Stimulated activated CD4-positive, alpha-beta T cell treated with anti-CD3 and anti-CD28 coated beads, Interleukin-1b, Interleukin-23, amount 100 ng/mL, for 1 hour (primary cell): ENCODE measurements at places on chromosomes 12 and 14.

DNA sequence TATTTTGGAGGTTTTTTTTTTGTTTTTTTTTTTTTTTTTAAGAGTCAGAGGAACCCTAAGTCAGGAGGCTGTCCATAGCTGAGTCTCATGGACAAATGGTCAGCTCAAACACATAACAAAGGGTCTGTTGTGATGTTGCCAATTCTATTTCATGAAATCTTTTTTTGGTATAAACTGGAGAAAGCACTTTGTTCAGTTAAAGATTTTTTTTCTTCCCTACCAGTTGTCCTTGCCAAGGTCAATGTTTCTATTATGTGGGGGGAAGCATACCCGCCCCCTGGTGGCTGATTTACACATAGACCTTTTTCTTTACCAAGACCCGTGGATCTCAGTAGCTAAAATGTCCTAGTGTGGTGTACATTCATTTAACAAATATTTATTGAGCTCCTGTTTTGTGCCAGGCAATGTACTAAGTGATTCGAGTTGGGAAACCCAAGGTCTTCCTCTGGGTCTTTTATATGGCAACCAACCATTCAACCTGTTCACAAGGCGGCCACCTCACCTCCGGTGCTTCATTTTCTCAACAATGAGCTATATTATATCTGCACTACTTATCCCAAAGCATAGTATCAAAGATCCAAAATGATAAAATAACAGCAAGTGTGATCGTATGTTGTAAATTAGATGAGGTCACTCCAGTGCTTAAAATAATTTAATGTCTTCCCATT is 214.5 kb downstream of the PAH start:
- DNase-seq, result no peak

- no peak for DNase-seq
Observed at GRCh38 chr14:37753459-37753858, 158.0 kb downstream of the TTC6 start.

DNA sequence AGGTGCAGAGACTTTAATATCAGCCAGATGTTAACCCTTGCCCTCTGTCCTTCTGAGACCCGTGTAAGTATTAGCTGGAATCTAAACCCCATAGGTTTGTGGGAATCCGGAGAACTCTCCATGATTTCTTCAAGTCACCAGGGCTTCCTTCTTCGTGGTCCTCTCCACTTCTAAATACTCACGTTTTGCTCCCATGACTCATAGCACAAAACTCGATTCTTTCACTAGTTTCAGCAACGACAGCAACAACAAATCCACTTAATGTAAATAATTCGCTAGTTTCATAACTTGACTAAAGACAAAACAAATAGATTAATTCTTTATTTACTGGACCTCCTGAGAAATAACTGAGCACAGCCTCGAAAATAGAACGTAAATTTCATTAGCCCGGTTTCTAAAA is 4.4 kb upstream of the CLEC2A start:
- no peak for DNase-seq

DNA sequence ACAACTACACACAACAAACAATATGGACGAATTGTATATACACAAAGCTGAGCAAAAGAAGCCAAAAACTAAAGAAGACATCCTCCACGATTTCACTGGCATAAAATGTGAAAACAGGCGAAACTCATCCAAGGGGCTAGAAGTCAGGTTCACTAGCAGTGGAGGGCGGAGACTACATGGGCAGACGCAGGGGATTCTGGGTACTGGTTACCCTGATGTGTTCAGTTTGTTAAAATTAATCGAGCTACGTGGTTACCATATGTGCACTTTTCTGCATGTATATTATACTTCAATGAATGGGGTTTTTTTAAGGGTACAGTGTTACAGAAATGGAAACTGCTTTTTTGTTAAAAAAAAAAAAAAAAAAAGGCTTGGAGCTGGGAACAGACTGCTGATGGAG is 12.3 kb downstream of the KDM2B start:
- no peak for DNase-seq

GRCh38 chr12:57133916-57134315 is 5.6 kb downstream of the LRP1 start:
- no peak for DNase-seq

- DNase-seq, result no peak
Observed at GRCh38 chr12:38118632-38119031, 197.9 kb upstream of the ALG10B start.

GRCh38 chr12:22539055-22539454 is 5.3 kb downstream of the C2CD5 start:
- DNase-seq, result no peak

- DNase-seq, result no peak
Observed at GRCh38 chr14:73460691-73461127, 2.4 kb upstream of the NUMB start.

GRCh38 chr14:101360054-101360911 is 201.0 kb upstream of the DIO3 start:
- DNase-seq, result no peak

GRCh38 chr12:124636138-124636978 is 68.9 kb upstream of the NCOR2 start:
- DNase-seq, result peak; percentile 10

DNA sequence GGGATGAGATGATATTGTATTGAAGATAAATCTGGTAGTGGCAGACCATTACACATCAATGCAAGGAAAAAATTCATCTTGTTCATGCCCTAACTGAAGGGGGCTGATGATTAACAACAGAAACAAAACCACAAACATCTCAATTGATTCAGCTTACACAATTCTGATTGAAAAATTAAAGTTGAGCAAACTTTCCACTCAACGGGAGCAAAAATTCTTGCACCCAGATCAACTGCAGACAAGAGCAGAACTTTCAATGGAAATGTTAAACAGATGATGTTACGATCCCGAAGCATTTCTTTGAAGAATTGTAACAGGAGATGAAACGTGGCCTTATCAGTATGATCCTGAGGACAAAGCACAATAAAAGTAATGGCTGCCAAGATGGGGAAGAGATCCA is 172.4 kb upstream of the SOX5 start:
- DNase-seq, result no peak
